ENCODE measurements at places on chromosomes 1 and 21.

DNA sequence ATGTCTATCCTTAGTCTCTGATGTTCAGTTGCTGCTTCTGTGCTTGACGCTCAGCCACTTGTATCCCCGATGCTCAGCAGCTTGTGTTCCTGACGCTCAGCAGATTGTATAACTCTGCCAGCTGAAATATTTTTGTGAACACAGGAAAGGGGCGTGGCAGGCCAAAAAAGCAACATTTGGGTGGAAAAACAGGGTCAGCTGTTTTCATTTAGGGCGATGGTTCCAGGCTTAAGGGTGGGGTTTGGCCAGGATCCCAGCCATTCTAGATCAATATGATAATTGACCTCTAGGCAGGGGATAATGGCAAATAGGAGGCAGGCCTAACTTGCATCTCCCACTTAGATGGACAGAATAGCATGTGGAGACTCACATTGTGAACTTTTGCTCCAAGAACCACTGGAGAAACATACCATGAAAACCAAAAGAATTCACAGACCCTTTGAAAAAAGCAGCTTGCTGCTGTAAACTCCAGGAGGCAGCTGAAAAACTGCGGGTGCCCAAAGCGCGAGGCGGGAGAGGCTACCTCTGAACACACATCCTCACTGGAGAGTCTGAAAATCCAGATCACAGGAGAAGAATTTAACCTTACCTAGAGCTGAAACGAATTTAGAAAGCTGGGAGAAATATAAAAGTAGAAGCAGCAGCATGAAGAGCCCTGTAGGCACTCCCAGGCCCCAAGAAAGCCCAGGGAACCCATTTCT lies 58.3 kb downstream of the ZNF648 start:
- no peak for DNase-seq

DNA sequence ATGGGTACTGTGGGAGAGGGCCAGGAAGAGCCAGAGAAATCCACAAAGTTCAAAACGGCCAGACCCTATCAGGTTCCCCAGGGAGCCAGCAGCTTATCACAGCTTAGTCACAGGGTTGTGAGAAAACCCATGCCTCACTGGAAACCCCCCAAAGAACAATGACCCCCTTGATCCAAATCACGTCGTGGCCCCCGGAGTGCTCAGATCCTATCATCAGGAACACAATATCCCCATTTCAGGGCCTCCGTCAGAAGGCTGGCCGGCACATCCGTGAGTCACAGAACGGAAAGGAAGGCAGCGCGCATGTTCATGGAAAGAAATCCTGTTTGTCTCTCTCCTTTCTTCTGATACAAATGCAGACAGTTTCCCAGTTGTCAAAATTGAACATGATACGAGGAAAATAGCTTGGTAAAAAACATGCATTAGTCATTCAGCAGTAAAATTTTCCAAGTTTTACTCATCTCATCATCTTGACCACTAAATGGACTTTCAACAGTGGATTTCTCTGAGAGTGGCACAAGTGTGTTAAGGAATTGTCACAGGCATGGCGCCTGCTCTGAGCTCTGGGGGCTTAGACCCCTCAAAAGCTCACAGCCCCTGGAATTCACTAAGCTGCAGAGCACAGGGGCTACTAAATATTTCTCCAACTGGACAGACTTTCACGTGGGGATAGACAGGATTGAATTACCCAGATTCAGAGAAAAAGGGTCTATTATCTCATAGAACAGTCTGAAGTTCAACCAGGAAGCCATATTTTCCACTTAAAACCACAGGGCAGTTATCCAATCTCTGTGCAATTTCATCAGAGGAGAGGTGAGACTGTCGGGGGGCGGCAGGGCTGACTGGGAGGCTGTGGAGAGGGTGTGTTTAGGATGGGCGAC lies 124.8 kb downstream of the RIPK4 start:
- DNase-seq = no peak

DNA sequence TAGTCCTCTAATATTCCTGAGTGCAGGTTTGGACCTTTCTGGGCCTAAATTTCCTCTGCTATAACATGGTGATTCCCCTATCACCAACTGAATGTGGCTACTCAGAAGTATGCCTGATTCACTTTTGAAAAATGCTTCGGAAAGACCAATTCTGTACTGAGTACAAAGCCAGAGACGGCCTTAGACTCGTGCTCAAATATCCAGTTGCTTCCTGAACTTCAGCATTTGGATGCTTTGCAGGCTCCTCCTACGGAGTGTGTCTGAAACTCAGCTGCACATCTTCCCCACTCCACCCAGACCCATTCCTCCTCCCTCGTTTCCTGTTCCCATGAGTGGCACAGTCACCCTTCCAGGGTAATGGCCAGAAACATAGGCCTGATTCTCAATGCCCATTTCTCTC lies 98.4 kb upstream of the GADD45A start:
- DNase-seq = no peak

- no peak for DNase-seq
These were observed 50.6 kb downstream of the LRRC8B start for GRCh38 chr1:89575207-89575606.

- no peak for DNase-seq
These were observed 29.8 kb upstream of the LRRC38 start for GRCh38 chr1:13543451-13544220.

DNA sequence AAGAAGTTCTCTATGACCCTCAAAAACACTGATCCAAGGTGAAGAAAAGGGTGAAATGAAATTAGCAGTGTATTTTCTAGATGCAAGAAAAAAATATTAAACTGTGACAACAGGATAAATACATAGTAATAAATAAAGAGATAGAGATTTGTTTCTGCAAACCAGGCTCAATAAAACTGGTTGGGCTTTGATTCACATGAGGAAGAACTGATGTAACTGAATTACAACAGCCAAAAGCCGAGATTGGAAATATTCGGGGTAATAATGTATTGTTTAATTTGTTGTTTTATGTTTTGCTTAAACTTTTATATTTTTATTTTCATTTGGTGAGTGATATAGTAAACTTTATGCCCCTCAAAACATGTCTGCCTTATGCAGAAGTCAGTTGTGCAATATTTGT lies 285.0 kb downstream of the BRINP3 start:
- DNase-seq = no peak

GRCh38 chr1:182670032-182670749 lies 14.2 kb downstream of the RGS8 start:
- no peak for DNase-seq
